Stimulated activated CD8-positive, alpha-beta memory T cell treated with anti-CD3 and anti-CD28 coated beads, Interleukin-15, amount 100 ng/mL, for 48 hours (primary cell): ENCODE measurements at places on chromosomes 2 and 18.

GRCh38 chr2:113172721-113173541, 840 bp upstream of the PSD4 start:
- no peak for DNase-seq

GRCh38 chr18:58188996-58189395, 145.0 kb downstream of the NEDD4L start:
- DNase-seq = no peak

DNA sequence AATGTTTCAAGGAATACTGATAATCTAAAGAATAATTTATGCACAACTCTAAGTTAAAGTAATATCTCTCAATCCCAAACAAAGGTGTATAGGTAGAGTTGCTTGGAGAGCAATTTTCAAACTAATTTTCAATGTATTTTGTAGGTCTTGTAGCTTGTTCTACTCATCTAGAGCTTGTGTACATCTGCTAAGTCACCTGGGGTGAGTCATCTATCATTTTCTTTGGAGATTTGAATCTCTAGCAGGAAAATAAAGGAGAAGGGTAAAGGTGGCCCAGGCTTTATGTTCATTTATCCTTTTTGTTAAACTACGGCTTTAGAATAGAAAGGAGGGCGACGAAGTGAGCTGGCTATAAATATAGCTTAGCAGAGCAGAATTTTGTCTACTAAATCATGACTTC, 76.8 kb upstream of the THUMPD2 start:
- DNase-seq = no peak

DNA sequence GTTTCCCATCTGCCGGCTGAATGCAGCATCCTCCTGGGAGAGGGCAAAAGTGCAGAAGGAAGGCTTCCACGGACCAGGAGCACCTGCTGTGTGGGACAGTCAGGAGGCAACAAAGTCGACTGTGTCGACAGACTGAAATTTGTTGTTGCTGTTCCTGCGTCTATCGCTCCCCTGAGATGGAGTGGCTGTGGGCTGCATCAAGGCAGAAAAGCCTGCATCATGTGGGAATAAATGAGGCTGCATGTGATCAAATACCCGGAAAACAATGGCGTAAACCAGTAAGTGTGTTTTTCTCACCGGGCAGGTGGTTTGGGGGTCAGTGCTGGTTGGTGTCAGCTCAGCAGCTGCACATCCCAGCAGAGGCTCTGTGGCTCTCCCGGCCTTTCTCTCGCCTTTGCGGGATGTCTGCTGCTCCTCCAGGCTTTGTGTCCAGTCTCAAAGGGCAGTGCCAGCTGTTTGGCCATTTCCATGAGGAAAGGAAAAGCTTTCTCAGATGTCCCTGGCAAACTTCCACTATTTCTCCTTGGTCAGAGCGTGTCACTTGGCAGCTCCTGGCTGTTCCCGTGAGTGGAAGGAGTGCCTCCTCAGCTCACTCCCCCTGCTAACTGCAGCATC, 262.4 kb downstream of the NDUFA10 start:
- no peak for DNase-seq

GRCh38 chr18:41982942-41983660, 28.1 kb downstream of the PIK3C3 start:
- no peak for DNase-seq

DNA sequence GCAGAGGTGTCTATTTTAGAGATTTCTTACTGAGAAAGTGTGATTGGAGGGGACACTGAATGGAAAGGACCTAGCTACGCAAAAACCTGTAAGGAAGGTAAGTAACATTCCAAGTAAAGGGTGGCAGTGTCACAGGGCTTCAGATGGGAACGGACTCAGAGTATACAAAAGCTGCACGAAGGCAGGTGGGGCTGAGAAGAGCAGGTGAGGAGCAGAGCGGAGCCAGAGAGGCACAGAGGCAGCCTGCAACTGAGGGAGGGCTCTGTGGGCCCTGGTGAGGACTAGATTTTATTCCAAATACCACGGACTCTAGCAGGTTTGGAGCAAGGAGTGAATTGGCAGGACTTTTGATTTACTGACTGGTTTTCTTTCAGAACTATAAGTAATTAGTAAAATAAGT, 331.3 kb upstream of the PKDCC start:
- DNase-seq = no peak

- DNase-seq = no peak
Observed at GRCh38 chr2:222360146-222360545, 61.3 kb upstream of the PAX3 start.

DNA sequence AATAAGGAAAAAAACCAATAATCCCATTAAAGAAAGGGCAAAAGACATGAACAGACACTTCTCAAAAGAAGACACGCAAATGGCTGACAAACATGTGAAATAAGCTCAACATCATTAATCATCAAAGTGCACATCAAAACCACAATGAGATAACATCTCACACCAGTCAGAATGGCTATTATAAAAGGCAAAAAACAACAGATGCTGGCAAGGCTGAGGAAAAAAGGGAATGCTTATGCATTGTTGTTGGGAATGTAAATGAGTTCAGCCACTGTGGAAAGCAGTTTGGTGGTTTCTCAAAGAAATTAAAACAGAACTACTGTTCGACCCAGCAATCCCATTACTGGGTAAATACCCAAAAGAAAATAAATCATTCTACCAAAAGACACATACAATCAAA, 285.6 kb downstream of the NR4A2 start:
- DNase-seq = no peak

- no peak for DNase-seq
Observed at GRCh38 chr2:26164641-26165211, 8.2 kb upstream of the GAREM2 start.

- no peak for DNase-seq
Observed at GRCh38 chr2:151103551-151103950, 158.1 kb downstream of the RBM43 start.

GRCh38 chr2:25043241-25043867, 1.5 kb downstream of the EFR3B start:
- DNase-seq = peak; percentile 54

- DNase-seq = no peak
Observed at GRCh38 chr2:212539072-212539880, 674 bp upstream of the ERBB4 start.

DNA sequence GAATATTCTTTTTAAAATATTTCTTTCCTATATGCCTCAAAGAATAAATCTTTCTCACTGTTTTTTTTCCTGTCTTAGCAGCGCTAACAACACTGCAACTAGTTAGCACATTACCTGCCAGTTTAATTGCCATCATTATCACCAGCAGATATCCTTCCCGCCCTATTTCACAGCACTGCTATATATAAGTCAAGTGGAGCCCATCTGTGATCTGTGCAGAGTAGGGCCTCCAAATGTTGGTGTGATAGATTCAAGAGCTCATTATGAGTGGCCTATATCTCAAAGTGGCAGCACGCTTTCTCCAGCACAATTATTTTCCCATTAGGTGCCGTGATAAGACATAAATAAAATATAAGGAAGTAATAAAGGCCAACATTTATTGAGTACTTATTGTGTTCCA, 19.8 kb upstream of the RGPD4 start:
- no peak for DNase-seq

DNA sequence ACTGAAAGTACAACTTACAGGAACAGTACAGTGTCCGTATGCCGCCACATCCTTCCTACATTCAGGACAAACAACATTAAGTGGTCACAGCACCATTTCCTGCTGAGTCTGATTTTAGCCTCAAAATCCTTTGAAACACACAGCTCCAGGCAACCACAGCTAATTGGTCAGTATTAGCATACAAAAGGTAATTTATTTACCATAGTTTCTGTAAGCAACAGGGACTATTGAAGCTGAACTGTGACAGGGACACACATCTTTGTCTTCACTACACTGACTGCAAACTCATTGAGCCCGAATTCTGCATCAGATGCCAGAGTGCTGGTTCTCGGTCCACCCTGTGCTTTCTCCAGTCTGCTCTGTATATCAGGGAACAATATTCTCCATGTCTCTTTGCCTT, 151.8 kb downstream of the ST6GAL2 start:
- DNase-seq = no peak

DNA sequence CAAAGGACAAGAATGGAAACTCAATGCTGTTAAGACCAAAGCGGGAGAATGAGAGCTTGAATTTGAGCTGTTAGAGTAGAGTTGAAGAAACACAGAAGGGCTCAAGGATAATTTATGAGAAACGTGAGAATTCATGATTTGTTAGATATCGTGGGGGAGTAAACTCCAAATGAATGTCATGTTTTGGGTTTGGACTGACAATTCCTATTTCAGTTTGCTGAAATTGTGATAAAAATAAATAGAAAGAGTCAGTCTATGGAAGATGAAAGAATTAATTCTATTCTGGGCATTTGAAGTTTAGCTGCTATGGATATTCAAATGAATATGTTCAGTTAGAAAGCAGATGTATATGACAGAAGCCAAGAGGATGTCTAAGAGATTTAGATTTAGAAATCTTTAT, 723.4 kb upstream of the PIK3C3 start:
- DNase-seq = no peak

- DNase-seq = no peak
Observed at GRCh38 chr2:142286618-142287017, 155.8 kb upstream of the LRP1B start.

- no peak for DNase-seq
Observed at GRCh38 chr18:13159579-13159978, 59.0 kb upstream of the LDLRAD4 start.

- DNase-seq = no peak
Observed at GRCh38 chr18:79508565-79509535, 113.1 kb downstream of the NFATC1 start.

DNA sequence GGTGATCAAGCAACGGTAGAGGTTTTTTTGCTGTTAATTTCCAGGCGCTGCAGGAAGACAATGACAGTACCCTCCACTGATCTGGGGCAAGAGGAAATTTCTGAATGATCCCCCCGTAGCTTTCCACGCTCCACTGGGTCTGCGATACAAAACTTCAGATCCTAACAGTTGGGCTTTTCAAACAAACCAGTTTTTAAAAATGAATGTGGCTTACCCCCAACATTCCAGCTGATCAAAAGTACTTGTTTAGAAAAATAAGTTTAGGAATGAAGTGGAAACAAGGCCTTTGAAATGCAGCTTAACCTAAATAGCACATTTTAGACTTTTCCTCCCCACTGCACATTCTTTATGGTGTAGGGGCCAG, 5.7 kb downstream of the ZFP36L2 start:
- DNase-seq = no peak

DNA sequence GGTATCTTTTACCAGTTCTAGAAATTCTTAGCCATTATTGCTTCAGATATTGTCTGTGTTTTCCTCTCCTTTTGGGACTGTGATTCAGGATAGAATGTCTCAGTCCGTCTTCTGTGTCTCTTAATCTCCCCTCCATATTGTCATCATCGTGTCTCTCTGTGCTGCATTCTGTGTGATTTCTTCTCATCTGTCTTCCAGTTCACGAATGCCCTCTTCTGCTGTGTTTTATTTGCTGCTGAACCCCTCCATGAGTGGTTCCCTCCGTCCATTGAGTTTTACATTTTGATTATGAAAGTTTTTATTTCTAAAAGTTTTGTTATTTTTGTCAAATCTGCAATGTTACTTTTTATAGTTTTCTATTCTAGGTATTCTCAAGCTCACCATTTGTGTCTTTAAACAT, 11.7 kb downstream of the D2HGDH start:
- no peak for DNase-seq

- no peak for DNase-seq
Observed at GRCh38 chr18:70377857-70378701, 89.2 kb downstream of the SOCS6 start.

GRCh38 chr2:110655701-110656100, 22.2 kb downstream of the BUB1 start:
- no peak for DNase-seq

DNA sequence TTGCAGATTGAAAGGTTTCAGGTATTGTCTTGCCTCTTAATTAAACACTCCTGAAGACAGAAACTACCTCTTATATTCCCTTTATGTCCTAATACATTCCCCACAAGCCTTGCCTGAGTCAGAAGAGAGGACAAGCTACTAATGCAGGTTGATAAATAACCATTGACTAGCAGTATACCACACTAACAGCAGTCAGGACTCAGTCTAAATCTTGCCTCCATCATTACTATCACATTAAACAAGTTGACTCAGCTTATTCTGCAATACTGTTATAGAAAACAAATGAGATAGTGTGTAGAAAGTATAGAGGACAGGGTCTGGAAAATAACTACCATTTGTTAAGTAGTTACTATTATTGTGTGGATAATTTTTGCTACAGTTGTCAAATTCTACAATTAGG, 63.8 kb downstream of the TTC21B start:
- no peak for DNase-seq

- DNase-seq = no peak
Observed at GRCh38 chr2:176821350-176821749, 391.2 kb upstream of the HNRNPA3 start.

- no peak for DNase-seq
Observed at GRCh38 chr18:14921547-14921946, 173.6 kb downstream of the ANKRD30B start.

DNA sequence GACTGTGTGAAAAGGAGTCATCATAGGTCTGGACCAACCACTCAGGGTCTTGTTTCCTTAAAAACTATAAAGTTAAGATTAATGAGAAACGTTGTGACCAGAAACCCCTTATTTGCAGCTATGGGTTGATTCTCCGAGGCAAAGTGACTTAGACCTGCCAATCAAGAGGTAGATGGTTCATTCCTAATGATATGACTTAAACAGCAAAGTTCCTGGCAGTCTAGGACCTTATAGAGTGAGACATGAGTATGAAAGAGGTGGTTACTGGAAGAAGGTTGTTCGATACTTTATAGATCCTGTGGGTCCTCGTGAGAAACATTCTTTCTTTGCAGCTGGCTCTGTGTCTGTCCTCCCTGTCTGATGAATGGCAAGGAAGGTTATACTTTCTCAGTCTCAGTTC, 8.0 kb downstream of the SFXN5 start:
- no peak for DNase-seq

DNA sequence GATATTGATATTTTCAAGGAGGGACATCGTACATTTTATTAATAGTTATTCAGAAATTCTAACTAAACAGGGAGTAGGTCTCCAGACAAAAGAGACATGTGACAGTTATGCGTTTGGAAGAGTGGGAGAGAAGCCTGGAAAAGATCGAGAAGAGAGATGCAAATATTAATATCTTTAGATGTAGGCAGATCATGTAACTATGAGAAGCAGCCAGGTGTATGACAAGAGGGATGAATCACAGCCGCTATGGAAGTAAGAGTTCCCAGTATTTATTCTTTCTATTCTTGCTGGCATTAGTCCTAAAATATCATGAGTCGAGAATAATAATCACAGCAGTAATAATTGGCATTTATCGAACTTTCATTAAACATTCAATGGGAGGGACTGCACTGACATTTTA, 140.2 kb downstream of the CSRNP3 start:
- DNase-seq = no peak
